Spinal cord (tissue), 10 donors: ENCODE measurements at places on chromosomes 3 and 15. TPM values are rescaled to one million over a fixed set of nuclear protein-coding genes. Genes with fewer than 3 reads are reported as not detected.

The HYAL3 gene
- total RNA-seq: 4.2 TPM

The SLC12A1 gene
- total RNA-seq: 5.6 TPM

The ZNF502 gene
- 13.1 TPM for total RNA-seq

DNA sequence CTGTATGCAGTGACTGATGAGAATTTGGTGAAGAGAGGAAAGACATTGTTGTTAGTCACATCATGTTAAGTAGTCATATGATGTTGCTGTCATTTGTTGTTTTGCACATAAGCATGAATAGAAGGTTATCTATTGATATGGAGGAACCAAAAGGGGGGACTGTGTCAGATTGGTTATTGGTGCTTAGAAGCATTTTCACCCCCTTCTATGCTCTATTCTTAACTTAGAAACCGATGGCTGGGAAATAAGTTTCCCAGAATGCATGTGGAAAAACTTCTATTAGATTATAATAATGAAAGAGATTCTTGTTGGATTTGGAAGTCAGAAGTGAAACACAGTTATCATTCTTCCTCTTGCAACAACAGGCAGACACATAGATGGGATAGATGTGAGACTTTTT, 33.2 kb upstream of the CADM2 start:
- no peak overlapping the region for H3K4me3 ChIP-seq
- no peaks in the 10 kb centered on the region for H3K36me3 ChIP-seq
- DNase-seq: no peak
- H3K27me3 ChIP-seq: no peaks in the 10 kb centered on the region
- no peak overlapping the region for H3K27ac ChIP-seq
- H3K4me1 ChIP-seq: no peaks in the 10 kb centered on the region

GRCh38 chr3:49316696-49317457, 23.0 kb downstream of the USP4 start:
- H3K27ac ChIP-seq: no peak overlapping the region
- no peak overlapping the region for H3K4me3 ChIP-seq
- H3K4me1 ChIP-seq: no peaks in the 10 kb centered on the region
- peaks cover 70% of the 10 kb centered on the region for H3K36me3 ChIP-seq
- no peak for DNase-seq
- no peaks in the 10 kb centered on the region for H3K27me3 ChIP-seq

DNA sequence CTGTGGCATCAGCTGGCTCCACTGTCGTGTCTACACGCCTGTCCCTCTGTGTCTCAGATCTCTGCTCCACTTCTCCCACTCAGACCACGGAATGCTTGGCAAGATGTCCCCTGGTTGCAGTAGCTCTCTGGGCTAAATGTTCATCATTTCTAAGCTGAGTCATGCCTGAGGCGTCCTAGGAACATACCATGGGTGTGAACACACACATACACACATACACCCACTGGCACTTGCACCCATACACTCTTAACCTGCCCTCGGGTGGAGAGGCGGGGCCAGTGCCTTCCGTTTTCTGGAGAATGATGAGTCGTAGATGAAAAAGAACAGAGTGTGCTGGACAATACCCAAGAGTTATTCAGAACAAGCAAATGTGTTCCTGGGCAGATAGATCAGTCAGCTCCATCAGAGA, 72.4 kb downstream of the SENP2 start:
- no peak overlapping the region for H3K4me3 ChIP-seq
- no peak for DNase-seq
- no peak overlapping the region for H3K27ac ChIP-seq
- H3K4me1 ChIP-seq: peaks cover 13% of the 10 kb centered on the region

DNA sequence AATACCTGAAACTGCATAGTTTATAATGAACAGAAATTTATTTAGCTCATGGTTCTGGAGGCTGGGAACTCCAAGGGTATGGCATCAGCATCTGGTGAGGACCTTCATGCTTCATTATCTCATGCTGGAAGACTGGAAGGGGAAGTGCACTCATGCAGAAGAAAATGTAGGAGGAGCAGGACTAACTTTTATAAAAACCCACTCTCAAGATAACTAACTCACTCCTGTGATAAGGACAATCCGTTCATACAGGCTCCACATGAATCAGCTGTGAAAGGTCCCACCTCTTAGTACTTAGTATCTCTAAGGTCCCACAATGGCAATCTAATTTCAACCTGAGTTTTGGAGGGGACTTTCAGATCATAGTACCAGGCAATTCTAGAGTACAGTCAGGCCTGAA, 33.6 kb upstream of the APH1B start:
- no peaks in the 10 kb centered on the region for H3K4me1 ChIP-seq
- DNase-seq: no peak
- H3K27ac ChIP-seq: peak overlapping the region; percentile 57
- no peaks in the 10 kb centered on the region for H3K27me3 ChIP-seq
- H3K4me3 ChIP-seq: no peak overlapping the region

DNA sequence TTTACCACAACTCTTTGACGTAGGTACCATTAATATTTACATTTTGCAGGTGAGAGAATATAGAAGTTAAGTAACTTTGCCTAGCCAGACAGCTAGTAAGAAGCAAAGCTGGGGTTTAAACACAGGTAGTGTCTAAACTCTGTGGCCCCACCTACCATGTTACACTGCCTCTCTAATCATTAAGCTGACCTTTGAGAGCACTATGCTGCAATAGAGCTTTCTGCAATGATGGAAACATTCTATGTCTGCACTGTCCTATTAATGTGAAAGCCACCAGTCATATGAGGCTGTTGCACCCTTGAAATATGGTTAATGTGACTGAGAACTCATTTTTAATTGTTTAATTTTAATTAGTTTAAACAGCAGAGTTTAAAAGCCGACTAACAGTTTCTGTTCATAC, 6.3 kb upstream of the RARB start:
- H3K4me1 ChIP-seq: no peaks in the 10 kb centered on the region
- H3K27me3 ChIP-seq: no peaks in the 10 kb centered on the region
- H3K27ac ChIP-seq: no peak overlapping the region
- no peak overlapping the region for H3K4me3 ChIP-seq
- DNase-seq: no peak
